Daoy (cell line): ENCODE measurements at places on chromosomes 12 and 14.

GRCh38 chr12:45655743-45656142 is 73.8 kb upstream of the ARID2 start:
- no peak for DNase-seq

- peak; percentile 67 for DNase-seq
Observed at GRCh38 chr12:65500091-65500900, 221.8 kb downstream of the MSRB3 start.

- DNase-seq = no peak
Observed at GRCh38 chr12:5971194-5971850, 26.3 kb upstream of the ANO2 start.

GRCh38 chr12:83261998-83262397 is 575.3 kb downstream of the TMTC2 start:
- DNase-seq = no peak

DNA sequence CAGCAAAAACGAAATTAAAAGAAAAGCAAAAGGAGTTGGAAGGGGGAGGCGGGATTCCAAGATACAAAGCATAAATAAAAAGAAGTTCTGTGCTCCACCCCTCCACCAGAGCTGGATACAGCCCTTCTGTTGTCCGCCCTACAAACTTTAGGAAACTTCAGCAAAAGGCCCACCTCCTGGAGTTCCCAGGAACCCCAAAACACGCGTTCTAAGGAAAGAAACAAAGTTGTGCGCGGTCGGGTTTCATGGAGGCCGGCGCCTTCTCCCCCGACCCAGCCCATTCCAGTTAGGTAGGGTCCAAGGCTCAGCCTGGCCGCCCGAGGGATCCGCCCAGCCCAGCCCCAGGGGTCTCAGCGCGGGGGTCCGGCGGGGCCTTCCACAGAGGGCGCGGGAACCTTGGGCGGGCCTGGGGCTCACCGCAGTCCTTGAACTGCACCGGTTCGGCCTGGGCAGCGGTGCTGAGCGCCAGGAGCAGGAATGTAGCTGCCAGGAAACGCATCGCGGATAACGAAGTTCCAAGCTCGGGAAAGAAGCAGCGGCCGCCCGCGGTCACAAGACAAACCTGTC is at the start of gene NPC2:
Gene NPC2 (minus strand): TSS at position 530 of the 567 bp plus-strand sequence. CDS start 31 bp downstream, at position 499.
- no peak for DNase-seq

DNA sequence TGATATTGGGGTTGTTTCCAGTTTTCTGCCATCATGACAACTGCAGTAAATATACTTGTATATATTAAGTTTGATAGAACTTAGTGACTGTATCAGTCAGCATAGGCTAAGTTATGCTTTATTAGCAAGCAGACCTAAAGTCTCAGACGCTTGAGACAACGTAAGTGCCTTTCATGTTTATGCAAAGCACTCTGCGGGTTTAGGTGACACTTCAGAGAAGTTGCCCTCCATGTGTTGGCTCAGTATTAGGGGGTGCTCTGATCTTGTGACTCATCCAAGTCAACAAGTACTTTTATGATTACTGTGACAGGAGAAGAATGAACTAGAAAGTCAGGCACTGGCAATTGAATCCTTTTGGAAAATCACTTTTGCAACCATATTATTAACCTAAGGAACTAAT is 13.3 kb upstream of the OTOGL start:
- DNase-seq = peak; percentile 21

DNA sequence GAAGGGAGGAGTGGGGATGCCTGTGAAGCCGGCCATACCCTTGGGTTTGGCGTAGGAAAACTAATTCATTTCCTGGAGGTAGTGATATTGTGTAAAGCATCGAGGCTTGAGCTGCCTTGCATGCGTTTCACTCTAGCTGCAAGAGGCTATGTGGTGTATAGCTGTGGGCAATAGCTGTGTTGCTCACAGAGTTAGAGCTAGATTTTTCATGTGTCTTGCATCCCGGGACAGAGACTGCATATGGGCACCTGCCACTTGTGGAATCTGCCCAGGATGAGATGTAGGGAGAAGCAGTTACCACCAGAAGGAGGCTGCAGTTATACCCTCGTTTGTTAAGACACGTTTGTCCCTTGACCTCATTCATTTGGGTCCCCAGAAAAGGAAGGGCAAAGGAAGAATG is 106.7 kb downstream of the KTN1 start:
- no peak for DNase-seq

DNA sequence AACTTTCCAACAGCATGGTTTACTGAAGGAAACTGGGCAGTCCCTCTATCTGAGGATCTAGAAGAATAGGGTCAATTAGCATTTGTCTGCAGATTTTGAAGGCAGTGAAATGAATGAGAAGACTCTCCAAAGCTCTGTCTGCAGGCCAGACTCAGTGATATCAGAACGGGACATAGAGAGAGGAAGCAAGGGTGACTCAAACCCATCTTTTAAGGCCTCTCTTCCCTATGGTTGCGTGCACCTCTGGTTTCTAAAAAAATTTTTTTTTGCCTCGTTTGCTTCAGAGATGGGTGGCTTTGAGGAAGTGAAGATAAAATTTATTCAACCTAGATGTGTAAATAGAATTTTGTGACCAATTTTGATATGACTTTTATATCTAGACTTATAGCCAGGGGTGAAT is 71.9 kb upstream of the HOXC13 start:
- no peak for DNase-seq

- no peak for DNase-seq
Observed at GRCh38 chr12:4133029-4133428, 140.5 kb upstream of the CCND2 start.

- no peak for DNase-seq
Observed at GRCh38 chr14:22086131-22086530, 412.5 kb upstream of the OR4E1 start.

DNA sequence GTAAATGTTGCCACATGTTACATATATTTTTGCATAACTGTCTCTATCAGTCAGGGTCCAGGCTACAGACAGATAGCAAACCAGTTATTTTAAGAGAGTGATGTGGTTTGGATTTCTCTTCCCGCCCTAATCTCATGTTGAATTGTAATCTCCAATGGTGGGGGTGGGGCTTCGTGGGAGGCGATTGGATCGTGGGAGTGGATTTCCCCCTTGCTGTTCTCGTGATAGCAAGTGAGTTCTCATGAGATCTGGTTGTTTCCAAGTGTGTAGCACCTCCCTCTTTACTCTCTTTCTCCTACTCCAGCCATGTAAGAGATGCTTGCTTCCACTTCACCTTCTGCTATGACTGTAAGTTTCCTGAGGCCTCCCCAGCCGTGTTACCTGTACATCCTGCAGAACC is 704.2 kb upstream of the TBX3 start:
- DNase-seq = no peak

GRCh38 chr12:110176745-110177144 is 52.6 kb downstream of the IFT81 start:
- no peak for DNase-seq

- DNase-seq = no peak
Observed at GRCh38 chr14:56334458-56334857, 216.2 kb downstream of the PELI2 start.

DNA sequence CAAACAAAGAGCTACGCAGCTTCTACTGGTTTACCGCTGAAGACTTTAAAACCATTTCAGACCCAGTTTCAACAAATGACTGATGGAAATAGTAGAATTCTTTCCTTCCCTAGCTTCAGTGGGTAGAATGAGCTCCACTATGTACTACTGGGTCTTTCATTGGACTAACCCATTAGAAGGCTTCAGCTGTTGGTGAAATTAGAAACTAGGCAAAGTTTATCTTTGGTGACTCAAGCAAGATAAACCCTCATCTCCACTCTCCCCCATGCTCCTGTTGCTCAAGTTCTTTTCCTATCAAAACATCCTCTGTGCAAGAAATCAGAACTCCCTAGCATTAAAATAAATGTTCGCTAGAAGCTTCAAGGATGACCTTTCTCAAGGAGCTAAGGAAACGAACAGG is 159.2 kb downstream of the PAWR start:
- peak; percentile 67 for DNase-seq

GRCh38 chr12:65656891-65657351 is 167.4 kb upstream of the HMGA2 start:
- peak; percentile 96 for DNase-seq

- DNase-seq = no peak
Observed at GRCh38 chr14:85310491-85311272, 219.3 kb upstream of the FLRT2 start.
